ENCODE measurements at places on chromosomes 6 and 20.

GRCh38 chr20:48416002-48416401 is 411.8 kb downstream of the PREX1 start:
- DNase-seq, result no peak

GRCh38 chr6:151409260-151409659 is 17.9 kb upstream of the ZBTB2 start:
- DNase-seq, result no peak

- no peak for DNase-seq
Observed at GRCh38 chr6:1503811-1504210, 105.9 kb upstream of the FOXC1 start.

GRCh38 chr20:46400828-46401477 is 5.5 kb downstream of the ELMO2 start:
- DNase-seq, result no peak

- no peak for DNase-seq
Observed at GRCh38 chr20:19347943-19348456, 135.6 kb downstream of the SLC24A3 start.

GRCh38 chr6:81767163-81767891 is 14.8 kb upstream of the TENT5A start:
- no peak for DNase-seq

DNA sequence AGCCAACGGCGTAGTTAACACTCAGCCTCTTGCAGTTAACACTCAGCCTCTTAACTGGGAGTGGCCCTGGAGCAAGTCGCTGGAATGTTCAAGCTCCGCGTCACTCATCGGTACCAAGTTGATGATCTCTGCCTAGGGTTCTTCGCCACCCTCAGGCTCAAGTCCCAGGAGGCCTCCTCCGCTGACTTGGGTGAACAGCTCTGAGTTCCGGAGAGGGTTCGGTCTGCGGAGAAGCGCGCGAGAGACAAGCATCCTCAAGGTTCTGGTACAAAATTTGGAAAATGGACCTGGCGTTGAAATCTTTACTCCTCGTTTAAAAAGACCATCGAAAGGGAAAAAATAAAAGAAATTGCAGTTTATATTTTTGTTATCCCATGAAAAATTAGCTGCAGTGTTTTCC is 876 bp upstream of the DSP start:
- DNase-seq, result no peak

GRCh38 chr6:12009876-12010634 is 2.1 kb upstream of the HIVEP1 start:
- no peak for DNase-seq

GRCh38 chr6:18444111-18444510 is 57.0 kb downstream of the RNF144B start:
- no peak for DNase-seq

DNA sequence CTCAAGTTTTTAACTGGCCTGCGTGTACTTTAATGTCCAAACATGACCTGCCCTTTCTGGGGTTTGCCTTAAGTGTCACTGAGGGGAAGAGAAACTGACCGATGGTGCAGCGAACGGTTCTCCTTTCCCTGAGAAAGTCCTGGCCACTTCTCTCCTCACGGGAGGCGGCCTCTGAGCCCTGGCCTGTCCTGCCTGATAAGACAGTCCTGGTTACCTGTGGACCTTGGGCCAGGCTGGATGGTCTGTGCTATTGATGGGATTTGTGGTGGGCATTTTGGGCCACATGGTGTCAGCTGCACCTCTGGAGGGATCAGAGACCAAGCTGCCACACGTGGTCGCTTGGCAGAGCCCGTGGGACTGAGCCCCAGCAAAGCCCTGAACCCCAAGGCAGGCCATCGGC is 11.6 kb upstream of the NTSR1 start:
- no peak for DNase-seq

DNA sequence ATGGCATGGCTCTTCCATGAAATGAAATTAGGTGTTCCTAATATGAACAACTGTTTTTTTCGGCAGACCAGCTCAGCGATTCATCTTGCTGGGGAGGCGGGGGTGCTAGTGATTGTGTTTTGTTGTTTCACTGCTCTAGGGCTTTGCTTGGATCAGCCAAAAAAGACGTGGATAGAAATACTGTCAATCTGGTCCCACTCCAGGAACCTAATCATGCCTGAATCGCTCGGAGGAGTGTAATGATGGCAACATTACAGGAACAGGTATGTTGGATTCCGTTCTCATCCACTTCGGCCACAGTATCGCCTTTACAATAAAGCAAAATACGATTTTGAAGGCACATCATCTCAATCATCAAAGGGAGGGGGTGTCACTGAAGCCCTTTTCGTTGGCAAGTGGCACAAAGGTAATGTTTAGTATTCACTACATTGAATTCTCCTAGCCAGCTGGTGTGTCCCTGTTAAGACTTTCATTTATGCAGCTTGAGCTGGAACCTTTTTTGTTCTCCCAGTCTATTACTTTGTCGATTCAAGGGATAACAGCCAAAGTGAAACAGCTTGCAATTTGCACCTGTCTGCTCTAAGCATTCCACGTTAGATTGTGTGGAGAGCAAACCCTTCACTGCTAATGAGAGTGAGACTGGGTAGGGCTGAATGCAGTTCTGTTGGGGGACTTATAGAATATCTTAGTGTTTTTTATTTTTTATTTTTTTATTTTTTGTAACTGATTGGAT is 477.7 kb downstream of the TFAP2A start:
- no peak for DNase-seq

- no peak for DNase-seq
Observed at GRCh38 chr6:167976708-167977107, 20.8 kb upstream of the KIF25 start.

DNA sequence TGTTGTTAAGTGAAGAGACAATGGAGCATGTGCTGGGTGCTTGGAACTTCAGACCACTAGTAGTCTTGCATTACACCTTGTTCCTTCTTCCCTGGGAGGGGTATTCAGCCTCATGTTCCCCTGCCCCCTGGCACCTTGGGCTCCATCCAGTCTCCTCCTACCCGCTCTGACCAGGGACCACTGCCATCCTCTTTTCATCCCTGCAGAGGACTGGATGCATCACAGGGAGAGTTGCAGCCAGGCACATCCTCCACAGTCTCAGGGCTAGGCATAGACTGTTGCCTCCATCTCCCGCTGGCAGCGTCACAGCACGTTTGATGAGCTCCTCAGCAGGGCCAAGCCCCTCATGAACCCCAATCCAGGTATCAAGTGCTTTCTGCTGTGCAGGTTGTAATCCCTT is 1.3 kb upstream of the TAAR8 start:
- no peak for DNase-seq

DNA sequence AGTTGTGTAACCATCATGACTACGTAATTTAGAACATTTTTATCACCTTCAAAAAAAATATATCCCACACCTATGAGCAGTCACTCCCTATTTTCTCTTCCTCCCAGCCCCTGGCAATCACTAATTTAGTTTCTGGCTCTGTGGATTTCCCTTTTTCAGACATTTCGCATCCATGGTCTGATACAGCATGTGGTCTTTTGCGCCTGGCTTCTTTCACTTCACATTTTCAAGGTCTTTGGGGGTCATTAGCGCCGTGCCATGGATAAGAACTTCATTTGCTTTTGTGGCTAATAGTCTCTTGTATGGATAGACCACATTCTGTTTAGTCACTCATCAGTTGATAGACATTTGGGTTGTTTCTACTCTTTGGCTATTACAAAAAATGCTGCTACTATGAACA is 44.9 kb upstream of the DUSP22 start:
- no peak for DNase-seq

DNA sequence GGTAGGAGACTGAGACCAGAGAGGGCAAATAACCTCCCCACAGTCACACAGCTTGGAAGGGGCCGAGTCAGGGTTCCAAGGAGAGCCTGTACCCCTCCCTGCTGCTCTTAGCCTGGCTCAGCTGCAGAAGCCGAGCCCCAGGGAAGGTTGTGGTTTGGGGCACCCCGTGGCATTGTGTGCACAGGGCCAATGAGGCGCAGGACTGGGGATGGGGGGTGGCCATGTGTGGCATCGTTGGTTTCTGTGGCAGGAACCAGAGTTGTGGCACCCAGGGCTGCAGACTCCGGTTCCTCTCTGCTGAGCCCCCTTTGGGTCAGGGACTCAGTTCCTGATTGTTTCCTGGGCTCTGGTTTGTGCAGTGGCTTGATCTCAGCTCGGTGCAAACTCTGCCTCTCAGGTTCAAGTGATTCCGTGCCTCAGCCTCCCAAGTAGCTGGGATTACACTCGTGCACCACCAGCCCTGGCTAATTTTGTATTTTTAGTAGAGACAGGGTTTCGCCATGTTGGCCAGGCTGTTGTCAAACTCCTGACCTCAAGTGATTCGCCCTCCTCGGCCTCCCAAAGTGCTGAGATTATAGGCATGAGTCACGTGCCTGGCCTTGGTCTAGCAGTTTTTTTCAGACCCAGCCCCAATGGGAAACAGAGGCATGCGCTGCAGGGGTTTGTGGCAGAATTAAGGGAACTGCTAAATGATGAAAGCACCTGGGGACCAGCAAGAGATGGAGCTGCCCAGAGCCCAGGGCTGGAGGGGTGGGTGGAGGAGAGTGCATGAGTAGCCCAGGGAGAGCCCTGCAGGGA is 221.0 kb upstream of the SULF2 start:
- no peak for DNase-seq

DNA sequence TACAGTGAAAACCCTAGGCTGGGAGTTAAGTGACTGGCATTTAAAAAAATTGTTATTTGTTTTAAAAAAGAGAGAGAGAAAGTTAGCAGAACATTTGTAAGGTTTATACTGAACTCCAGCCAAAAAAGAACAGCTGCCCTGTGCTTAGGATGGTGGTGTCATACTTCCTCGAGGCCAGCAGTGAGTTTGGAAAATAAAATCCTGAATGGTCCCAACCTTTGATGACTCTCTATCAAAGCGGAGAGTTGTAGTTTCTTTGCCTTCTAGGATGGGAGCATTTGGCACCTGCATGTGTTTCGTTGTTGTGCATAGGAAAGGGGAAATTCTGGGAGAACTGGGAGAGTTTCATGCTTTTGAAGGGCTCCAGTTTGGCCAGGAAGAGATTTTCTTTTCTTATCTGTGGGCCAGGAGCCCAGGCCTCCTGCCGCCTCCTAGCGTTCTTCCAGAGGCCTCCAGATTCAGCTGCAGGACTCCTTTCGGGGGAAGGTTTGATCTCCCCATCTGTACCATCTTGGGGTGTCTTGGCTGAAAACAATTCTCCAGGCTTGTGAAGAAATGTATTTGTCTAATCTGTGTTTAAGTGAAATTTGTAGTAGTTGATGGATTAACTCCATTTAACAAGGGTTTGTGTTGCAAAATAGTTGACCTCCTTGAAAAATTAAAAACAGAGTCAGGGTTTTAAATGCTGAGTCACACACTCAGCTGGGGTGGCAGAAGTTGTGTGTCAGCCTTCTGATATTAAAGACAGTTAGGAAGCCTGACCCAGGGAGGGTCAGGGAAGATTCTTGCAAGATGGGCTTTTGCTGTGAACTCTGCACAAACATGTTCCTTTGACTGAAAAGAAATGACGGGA is 63.4 kb downstream of the TXNDC5 start:
- DNase-seq, result no peak

DNA sequence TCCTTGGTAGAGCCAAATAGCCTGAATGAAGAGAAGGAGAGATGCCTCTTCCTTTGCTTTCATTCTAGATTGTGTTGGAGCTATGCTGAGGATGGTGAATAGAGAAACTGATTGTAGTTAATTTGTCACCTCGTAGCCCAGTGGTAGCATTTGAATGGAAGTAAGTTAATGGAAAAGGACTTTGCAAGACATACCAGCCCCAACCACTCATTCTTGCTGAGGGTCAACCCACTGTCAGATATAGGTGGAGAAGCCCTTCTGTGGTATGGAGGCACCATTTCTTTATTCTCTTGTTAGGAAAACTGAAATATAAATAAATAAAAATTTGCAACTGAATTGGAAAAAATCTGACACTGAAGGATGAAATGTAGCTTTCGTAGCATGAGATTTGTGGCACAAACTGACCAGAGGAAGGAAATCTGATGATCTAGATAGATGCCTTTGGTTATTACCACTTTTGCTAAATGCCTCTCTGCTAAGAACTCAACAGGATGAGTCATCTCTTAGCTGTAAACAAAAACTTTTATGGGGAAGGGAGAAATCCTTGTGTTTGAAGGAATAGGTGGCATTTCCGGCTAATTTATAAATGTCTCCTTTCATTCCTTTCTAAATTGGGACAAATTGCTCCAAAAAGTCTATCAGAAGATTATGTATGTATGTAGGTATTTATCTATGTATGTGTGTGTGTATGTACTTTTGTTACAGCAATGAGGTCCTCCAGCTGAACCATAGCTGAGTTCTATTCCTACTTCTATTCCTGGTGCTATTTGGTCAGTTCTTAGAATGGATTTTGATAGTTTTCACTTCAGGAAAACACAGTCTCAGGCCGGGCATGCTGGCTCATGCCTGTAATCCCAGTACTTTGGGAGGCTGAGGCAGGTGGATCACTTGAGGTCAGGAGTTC is 76.5 kb upstream of the SUPT3H start:
- no peak for DNase-seq

GRCh38 chr6:72946774-72947173 is 278.5 kb downstream of the KHDC1L start:
- DNase-seq, result no peak

DNA sequence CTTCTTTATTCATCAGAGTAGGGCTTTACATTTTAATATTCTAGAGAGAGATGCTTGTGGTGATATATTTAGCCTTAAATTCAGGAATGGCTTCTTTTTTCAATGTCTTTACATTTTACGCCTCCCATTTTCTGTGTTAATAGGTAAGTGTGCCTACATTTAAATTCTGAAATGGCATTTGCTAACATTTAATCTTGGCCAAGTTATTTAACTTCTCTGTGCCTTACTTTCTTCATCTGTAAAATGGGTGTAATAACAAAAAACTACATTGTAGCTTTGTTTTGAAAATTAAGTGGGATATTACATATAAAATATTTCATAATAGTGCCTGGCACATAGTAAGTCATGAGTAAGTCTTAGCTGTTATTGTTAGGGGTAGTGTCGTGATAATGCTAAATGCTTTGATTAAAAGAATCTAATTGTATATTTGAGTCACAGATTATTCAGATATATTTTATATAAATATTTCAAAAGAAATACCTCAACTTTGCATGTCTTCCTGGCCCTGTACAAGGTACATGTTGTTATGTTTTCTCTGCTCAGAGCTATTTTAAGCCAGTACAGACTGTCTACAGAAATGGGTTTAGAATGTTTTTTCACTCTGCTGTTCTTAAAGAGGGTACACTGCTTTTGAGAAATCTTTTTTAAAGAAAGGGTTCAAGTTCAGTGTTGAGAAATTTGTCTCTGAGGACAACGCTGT is 18.8 kb downstream of the CARMIL1 start:
- DNase-seq, result no peak

DNA sequence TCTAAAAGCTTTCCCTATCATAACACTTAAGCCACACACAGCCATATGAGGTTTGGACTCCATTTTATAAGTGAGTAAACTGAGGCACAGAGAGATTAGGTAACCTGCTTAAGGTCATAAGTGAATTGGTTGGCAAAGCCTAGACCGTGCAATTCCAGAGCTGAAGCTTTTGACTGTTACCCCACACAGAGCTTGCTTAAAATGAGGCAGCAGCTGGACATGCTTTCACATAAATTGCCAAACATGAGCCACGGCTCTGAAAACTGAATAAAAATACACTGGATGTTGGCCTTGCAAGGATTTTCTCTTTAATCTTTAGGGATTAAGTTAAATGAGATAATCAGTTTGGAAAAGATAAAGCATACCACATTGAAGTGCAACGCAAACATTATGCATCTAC is 2.5 kb downstream of the RIPOR2 start:
- DNase-seq, result no peak

All from activated naive CD8-positive, alpha-beta T cell treated with anti-CD3 and anti-CD28 coated beads, Interleukin-2, amount 50 U/mL, for 16 hours (primary cell).